ENCODE measurements at places on chromosomes 12 and 14.
A peak's percentile ranks its signal among the peaks of the same experiment; 100 is the strongest.

DNA sequence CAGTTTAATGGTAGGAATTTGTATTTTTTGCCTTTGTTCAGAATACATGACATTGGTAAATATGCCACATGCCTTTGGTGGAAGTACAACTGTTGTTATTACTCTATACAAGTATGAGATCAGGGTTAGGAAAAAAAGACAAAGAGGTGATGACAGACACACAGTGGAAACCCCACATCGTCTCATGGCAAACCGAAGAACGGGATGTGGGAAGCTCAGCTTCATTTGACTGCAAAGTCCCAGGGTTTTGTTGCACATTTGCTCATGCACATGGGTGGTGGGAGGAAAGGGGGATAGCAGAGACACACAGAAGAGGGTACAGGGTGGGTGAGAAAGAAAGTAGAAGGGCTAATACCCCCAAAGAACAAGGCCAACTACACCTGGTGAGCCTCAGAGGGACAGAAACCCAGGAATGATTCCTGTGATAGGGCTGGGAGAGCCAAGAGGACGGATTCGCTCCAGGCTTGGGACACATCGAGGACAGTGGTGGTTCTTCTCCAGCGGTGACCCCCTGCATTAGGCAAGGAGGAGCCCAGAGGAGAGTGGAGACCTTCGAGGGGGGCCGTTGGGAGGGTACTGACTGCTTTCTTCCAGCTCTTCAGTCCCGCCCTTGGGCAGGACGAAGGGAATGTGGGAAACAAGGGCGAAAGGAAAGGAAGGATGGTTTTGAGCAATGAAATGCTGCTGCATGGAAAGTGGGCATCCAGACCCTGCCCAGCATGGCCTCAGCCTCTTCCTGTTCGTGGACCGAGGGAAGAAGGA is 8.1 kb downstream of the VAMP1 start:
- no peak for DNase-seq

DNA sequence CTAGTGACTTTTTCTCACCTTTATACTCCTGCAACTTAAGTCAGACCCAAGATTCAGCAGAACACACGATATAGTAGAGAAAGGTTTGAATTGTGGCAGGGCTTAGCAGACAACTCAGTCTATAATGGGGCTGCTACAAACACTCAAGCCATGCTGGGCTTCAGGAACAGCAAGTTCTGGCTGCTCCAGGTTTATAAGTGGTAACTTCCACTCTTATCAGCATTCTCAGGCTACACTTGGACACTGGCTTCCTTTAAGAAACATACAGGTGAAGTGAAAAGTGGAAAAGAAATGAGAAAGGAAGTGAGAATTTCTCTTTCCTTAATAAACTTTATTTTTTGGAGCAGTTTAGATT is 21.7 kb downstream of the PLEKHD1 start:
- no peak for DNase-seq

GRCh38 chr12:31019561-31019960 is 54.1 kb upstream of the DDX11 start:
- DNase-seq = no peak

GRCh38 chr12:45338272-45338671 is 122.4 kb downstream of the ANO6 start:
- no peak for DNase-seq

- DNase-seq = no peak
Measured at GRCh38 chr14:33120341-33120740, 181.7 kb downstream of the NPAS3 start.

DNA sequence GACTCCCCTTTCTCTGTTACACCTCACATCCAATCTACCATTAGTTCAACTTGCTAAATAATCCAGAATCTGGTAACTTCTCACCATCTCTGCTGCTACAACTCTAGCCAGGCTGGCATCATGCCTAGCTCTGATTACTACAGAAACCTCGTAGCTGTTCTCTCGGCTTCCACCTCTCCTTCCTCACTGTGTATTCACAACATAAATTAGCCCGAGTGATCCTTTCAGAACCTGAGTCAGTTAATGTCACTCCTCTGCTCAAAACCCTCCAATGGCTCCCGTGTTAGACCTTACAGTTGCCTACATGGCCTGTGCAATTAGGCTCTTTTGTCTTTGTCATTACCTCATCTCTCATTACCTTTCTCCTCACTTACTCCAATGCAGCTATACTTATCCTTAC is 139.4 kb downstream of the PDE3A start:
- DNase-seq = no peak

- DNase-seq = no peak
Measured at GRCh38 chr14:74545386-74545785, 51.8 kb downstream of the ISCA2 start.

- no peak for DNase-seq
Measured at GRCh38 chr14:89700801-89701200, 253.7 kb downstream of the EFCAB11 start.

GRCh38 chr12:53292426-53292825 is 2.9 kb upstream of the PFDN5 start:
- DNase-seq = no peak

DNA sequence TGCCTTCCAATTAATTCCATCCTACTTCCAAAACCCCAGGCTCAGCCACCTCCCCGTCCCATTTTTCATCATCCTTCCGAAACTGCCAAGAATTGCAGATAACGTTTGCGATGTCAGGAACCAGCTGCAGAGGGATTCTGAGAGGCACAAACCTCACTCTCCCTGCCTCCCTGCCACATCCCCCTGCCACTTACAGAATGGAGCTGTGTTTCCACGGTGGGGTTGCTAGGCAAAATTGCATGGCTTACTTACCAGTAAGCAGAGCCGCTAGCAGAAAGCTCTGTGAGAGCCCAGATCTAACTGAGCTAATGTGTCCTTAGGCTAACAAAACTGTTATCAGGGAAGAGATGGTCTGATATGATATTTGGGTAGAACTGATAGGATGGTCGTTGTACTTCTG is 127.4 kb downstream of the KCNK10 start:
- DNase-seq = no peak

DNA sequence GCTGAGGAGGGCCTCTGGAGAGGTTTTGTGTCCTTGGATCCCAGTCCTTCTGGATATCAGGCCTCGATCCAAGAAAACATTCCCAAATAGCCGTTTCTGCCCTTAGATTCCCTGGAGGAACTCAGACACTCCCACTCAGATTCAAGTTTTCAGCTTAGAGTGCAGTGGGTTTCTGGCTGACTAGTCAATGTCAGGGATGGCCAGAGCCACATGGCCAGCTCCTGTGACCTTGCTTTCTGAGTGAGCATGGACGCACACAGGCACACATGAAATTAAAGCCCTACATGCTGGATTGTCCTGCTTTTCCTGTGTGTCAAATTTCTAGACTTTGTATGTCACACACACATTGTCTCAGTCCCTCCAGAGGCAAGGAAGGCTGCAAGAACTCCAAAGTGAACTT is 86.2 kb downstream of the TNFAIP2 start:
- no peak for DNase-seq

- DNase-seq = no peak
Measured at GRCh38 chr14:59591641-59592370, 15.2 kb upstream of the CCDC175 start.

- no peak for DNase-seq
Measured at GRCh38 chr14:52442602-52443001, 109.7 kb downstream of the TXNDC16 start.

DNA sequence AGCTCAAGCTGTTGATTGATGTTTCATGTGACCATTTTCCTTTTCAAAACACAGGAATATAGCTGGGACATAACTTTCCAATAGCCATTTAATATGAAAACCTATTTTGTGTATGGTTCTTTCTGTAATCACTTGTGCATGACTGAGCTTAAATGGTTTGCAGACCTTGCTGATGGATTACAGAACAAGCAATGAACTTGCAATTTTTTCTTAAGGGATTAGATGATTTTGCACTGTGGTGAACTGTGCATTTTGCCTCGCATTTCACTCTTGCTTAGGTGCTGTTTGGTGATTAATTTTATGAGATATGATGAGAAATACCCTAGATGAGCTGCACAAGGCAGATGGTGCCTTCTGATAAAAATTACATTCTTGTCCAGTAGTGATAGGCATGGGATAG is 419.0 kb upstream of the FBXO33 start:
- no peak for DNase-seq

- no peak for DNase-seq
Measured at GRCh38 chr12:113325916-113326315, 9.0 kb downstream of the SLC8B1 start.

GRCh38 chr12:131452444-131452860 is 258.4 kb upstream of the SFSWAP start:
- peak; percentile 60 for DNase-seq

- no peak for DNase-seq
Measured at GRCh38 chr12:50603817-50604639, 99.2 kb downstream of the DIP2B start.

DNA sequence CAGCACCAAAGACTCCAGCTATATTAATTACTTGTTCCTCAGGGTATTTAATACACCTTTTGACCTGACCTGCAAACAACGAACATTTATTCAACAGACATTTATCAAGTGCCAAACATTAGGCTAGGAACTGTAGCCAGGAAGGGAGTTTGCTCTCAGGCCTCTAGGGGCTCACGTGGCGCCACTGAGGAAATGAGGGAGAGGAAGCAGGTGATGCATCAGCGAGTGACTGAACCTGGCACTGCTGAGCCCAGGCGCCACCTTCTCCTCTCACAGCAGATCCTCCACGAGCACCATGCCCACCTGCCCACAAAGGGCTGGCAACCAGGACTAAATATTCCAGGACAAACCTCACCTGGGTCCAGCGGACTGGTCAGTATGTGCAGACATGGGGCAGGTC is 50.2 kb downstream of the SETD3 start:
- no peak for DNase-seq

DNA sequence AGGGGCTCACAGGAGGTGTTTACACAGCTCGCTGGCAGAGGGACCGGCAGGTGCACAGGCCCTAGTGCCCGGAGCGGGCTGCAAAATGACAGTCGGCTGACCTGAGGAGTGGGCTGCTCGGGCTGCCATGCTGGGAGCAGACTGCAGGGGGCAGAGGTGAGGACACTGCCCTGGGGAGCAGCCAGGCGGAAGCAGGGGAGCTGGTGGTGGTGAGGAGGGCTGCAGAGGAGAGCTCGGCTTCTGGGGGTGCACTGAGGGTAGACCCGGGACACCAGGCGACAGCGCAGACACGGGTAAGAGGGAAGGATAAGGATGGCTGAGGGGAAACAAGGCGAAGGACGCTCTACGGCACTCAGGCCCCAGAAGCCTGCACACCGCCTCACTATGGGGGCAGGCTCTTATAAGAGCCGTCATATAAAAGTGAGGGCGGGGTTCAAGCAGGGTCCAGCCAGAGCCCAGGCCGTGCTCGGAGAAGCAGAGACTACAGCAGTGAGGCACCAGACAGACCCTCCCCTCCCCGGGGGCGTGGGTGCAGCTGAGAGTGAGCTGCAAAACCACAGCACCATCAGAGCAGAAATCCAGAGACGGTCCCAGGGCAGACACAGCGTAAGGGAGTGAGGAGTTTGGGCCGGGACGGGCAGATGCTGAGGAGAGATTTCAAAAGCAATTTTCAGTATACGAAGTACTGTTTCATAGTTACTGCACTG is 62.5 kb downstream of the CCDC88C start:
- DNase-seq = no peak

GRCh38 chr12:125129179-125129571 is 63.9 kb downstream of the AACS start:
- DNase-seq = no peak

DNA sequence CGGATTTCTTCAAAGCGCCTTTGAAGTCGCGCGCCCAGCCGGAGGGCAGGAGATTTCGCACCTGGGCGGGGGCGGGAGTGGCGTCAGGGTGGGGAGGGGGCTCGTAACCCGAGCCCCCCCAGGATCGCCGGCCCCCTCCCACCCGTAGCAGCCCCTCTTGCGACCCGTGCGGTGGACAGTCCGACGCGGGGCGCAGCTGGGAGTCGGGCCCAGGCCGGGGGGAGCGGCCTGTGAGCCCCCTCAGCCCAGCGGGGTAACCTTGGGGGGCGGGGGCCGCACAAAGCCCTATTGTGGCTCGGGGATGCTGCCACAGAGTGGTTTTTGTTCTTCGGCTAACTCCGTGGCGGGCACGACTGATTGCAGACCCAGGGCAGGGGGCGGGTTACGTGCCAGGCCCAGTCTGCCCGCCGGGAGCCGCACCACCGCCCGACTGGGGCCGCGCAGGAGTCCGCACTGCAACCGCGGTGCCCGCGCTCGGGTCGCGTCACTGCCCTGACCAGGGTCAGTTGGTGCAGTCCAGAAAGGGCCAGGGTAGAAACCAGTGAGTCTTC is 4.2 kb upstream of the AAAS start:
- peak; percentile 19 for DNase-seq

GRCh38 chr14:61525293-61526011 is 169.9 kb upstream of the HIF1A start:
- DNase-seq = peak; percentile 93

GRCh38 chr14:70838076-70838475 is 28.8 kb upstream of the MAP3K9 start:
- DNase-seq = no peak

DNA sequence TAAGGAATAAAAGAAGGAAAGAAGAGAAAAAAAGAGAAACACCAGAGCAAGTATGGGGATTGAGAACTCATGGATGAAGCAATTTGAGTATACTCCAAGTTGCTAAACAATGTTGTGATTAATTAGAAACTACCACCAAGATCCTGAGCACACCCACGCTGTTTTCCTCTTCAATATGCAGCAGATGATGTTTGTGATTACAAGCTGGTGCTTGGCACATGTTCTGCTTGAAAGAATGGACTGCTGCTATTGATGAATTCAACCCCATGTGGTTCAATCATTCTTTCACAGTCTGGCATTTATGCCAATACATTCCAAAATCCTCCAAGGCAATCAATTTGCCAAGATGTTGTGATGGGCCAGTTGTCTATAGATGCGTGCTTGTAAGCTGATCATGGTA is 146.8 kb downstream of the SLC2A13 start:
- DNase-seq = no peak

- peak; percentile 87 for DNase-seq
Measured at GRCh38 chr12:100566887-100567637, 6.4 kb upstream of the GAS2L3 start.

- no peak for DNase-seq
Measured at GRCh38 chr12:60921541-60921940, 1325.7 kb downstream of the SLC16A7 start.

- no peak for DNase-seq
Measured at GRCh38 chr12:88658009-88658408, 77.7 kb upstream of the KITLG start.

DNA sequence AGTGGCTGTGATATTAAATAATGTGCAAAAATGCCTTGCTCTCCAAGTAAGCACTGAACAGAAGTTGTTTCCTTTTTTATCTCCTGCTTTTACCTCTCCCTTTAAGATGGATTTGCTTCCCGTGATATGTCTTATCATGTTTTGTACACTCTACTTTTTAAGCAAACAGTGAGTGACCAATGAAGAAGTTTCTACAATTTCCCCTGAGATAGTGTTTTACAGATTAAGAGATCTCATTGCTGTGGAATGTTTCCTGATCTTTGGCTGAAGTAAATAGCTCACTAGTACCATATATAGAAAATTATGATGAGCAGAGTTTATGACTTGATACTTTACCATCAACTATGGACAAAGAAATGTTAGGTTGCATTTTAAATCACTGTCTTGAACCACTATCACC is 184.8 kb upstream of the PDE3A start:
- no peak for DNase-seq
